Gastroesophageal sphincter (tissue), 4 donors: ENCODE measurements at places on chromosomes 3 and 15. TPM values are rescaled to one million over a fixed set of nuclear protein-coding genes. Genes with fewer than 3 reads are reported as not detected.

Gene DUOXA2
- total RNA-seq, result not detected

Gene CFAP20DC
- not detected for total RNA-seq

Gene CD200
- 5.4 TPM for total RNA-seq

Gene DISP2
- total RNA-seq, result 0.13 TPM

Gene ANKUB1
- total RNA-seq, result not detected

Gene RCN2
- total RNA-seq, result 60.0 TPM

Gene ABCC5
- 17.5 TPM for total RNA-seq

Gene GOLGA6D
- not detected for total RNA-seq

- H3K36me3 ChIP-seq, result no peaks in the 10 kb centered on the region
- no peaks in the 10 kb centered on the region for H3K27me3 ChIP-seq
- H3K27ac ChIP-seq, result no peak overlapping the region
- no peaks in the 10 kb centered on the region for H3K4me1 ChIP-seq
- ATAC-seq, result no peak
These were observed 686.2 kb upstream of the NR2F2 start for GRCh38 chr15:95644100-95644875.

DNA sequence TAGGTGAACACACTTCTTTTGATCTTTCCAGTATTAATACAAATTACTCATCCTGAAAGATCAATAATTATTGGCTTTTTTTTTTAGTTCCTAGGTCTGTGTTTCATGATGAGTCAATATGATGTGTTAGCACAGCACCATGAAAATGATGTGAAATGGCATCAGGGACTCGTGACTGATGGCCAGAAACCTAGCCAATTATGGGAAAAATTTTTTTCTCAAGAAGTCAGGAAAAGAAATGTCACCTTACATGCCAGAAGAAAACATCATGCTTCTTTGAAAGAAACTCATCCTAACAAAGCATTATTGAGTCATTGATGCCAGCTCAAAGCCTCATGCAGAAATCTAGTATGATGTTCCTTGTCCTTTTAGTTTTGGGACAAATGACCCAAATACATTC, 468.3 kb upstream of the CBLB start:
- no peak overlapping the region for H3K27ac ChIP-seq
- no peak overlapping the region for H3K4me3 ChIP-seq
- H3K36me3 ChIP-seq, result no peaks in the 10 kb centered on the region
- ATAC-seq, result no peak

DNA sequence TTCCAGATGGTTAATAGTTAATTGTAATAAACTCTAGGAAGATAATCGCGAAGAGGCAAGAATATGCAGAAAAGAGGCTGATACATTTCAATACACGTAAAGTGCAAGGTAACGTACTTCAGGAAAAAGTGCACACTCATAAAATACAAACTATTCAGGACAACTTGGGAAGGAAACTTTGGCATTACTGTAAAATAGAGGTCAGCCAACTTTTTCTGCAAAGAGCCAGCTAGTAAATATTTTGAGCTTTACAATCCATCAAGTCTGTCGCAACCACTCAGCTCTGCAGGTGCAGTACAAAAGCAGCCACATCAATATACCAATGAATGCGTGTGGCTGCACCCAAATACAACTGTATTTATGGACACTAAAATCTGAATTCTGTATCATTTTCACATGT, 51.6 kb upstream of the THUMPD3 start:
- peaks cover 16% of the 10 kb centered on the region for H3K4me1 ChIP-seq
- ATAC-seq, result peak; percentile 34
- no peaks in the 10 kb centered on the region for H3K36me3 ChIP-seq
- no peaks in the 10 kb centered on the region for H3K27me3 ChIP-seq

GRCh38 chr3:15451216-15452113, 24.1 kb downstream of the EAF1 start:
- no peak overlapping the region for H3K27ac ChIP-seq
- no peaks in the 10 kb centered on the region for H3K4me1 ChIP-seq
- no peaks in the 10 kb centered on the region for H3K27me3 ChIP-seq
- H3K4me3 ChIP-seq, result no peak overlapping the region

DNA sequence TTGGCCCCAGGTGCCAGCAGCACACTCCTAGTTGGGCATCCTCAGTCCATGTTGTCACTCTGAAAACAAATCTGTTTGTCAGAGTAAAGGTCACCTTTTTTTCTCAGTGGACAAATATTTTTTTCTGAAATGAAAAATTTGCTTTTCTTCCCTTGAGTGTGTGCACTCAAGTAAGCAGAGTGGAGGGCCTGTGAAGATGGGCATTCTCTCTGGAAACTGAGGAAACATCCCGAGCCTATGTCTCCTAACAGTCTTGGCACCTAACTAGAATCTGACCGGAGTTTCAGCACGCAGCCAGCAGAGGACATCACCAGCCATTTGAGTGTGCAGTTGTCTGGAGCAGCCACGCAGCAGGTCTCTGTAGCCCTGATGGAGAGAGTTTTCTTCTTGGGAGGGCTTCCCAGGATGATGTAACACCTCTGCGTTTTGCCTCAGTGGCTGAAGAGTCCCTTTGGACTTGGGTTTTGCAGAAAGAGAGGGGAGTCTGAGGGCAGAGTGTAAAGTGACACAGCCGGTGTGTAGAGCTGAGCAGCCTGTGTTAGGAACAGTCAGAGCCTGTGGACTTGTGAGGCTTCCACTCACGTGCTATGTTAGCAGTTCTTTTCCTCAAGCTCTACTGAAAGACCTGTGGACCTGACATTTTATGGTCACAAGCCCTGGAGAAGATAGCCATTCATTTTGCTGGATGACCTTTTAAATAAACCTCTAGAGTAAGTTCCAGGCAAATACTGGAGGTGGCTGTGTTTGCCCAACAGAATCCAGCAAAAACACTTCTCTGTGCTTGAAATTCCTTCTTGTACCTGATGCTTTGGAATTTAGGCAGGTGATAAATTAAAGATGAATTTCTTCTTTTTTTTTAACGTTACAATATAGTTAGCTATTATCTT, 51.6 kb downstream of the ABHD2 start:
- H3K36me3 ChIP-seq, result peaks cover 20% of the 10 kb centered on the region
- ATAC-seq, result no peak
- no peaks in the 10 kb centered on the region for H3K4me1 ChIP-seq
- H3K27me3 ChIP-seq, result no peaks in the 10 kb centered on the region
- H3K27ac ChIP-seq, result peak overlapping the region; percentile 9
- H3K4me3 ChIP-seq, result no peak overlapping the region

DNA sequence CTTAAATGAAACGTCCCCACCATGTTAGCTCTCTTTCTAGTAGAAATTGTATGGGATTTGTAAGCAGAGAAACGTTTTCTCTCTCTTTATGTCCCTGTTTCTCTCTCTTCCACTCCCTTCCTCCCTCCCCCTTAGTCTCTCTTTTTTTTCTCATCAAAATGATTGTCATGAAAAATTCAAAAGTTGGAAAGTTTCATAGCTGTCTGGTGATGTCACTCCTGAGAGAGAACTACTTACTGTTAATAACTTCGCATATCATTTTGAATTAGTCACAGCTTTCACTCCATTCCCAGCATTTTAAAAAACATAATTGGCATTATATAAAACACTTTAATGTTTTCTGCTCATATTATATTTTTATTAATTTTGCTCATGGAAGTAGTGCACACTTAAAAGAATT, 331.1 kb downstream of the C3orf38 start:
- no peaks in the 10 kb centered on the region for H3K27me3 ChIP-seq
- H3K4me3 ChIP-seq, result no peak overlapping the region
- no peaks in the 10 kb centered on the region for H3K36me3 ChIP-seq
- H3K4me1 ChIP-seq, result no peaks in the 10 kb centered on the region
- no peak overlapping the region for H3K27ac ChIP-seq
- ATAC-seq, result no peak

DNA sequence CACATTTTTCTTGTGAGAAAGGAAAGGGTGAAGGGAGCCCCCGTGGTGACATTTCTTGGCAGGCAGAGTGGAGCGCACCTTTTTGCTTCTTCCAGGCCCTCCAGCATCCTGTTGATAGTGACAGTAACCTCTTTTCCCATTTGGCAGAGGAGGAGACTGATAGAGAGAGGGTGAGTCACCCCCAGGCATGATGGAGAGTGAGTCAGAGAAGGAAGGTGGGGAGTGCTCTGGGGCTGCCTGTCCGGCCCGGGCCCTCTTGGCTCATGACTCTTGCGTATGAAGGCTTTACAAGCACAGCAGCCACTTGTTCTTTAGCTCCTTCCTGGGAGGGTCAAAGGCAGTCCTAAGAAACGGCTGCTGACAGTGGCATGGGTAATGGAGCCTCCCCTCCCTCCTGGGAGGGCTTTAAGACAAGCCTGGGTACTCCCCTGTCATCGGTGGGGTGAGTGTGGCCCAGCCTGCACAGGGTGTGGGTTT, 16.0 kb downstream of the ANKRD63 start:
- H3K4me1 ChIP-seq, result no peaks in the 10 kb centered on the region
- no peak overlapping the region for H3K4me3 ChIP-seq
- no peaks in the 10 kb centered on the region for H3K27me3 ChIP-seq
- peak; percentile 85 for ATAC-seq

DNA sequence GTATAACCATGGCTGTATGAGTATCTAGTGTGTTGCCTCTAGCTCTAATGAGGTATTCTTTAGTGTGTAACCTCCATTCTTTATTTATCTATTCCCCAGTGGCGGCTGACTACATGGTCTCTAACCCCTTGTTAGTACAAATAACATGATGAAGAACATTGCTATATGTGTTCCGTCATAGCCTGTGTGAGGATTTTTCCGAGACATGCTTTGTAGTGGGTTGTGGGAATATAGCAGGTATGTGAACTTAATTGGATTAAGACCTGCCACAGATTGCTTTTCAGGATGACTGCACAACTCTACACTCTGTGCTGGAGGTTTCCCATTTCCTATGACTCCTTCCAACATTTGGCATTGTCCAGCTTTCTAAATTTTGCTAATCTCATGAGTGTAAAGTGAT, 563.4 kb downstream of the ROBO1 start:
- H3K27me3 ChIP-seq, result no peaks in the 10 kb centered on the region
- no peak overlapping the region for H3K4me3 ChIP-seq
- no peak for ATAC-seq
- no peaks in the 10 kb centered on the region for H3K36me3 ChIP-seq
- H3K4me1 ChIP-seq, result no peaks in the 10 kb centered on the region
- H3K27ac ChIP-seq, result no peak overlapping the region

DNA sequence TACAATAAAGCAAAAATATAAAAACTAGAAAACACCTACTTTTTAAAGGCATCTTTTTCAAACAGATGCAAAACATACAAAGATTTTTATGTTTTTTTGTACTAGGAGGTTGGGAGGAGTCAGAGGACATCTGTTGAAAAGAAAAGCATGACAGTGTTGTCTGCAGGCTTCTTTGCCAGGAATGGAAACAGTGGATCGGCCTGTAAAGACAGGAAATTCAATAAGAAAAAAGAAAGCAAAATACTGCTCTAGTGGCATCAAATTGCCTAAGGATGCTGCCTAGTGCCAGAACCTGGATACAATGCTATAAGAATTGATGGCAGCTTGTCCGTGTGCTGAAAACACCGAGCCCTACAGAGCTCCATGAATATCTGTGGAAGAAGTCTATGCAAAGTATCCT, 69.9 kb downstream of the TBC1D5 start:
- ATAC-seq, result no peak
- no peaks in the 10 kb centered on the region for H3K4me1 ChIP-seq
- H3K27me3 ChIP-seq, result no peaks in the 10 kb centered on the region
- H3K4me3 ChIP-seq, result no peak overlapping the region
- H3K36me3 ChIP-seq, result no peaks in the 10 kb centered on the region

- H3K4me1 ChIP-seq, result peaks cover 4% of the 10 kb centered on the region
- H3K4me3 ChIP-seq, result no peak overlapping the region
These were observed 5.2 kb downstream of the FAM162A start for GRCh38 chr3:122389197-122389596.

- H3K4me3 ChIP-seq, result no peak overlapping the region
- H3K36me3 ChIP-seq, result no peaks in the 10 kb centered on the region
- peaks cover 16% of the 10 kb centered on the region for H3K27me3 ChIP-seq
- H3K27ac ChIP-seq, result no peak overlapping the region
These were observed 36.3 kb upstream of the PLA2G4E start for GRCh38 chr15:42056934-42057798.

- H3K4me1 ChIP-seq, result peaks cover 3% of the 10 kb centered on the region
- no peak overlapping the region for H3K4me3 ChIP-seq
- no peaks in the 10 kb centered on the region for H3K27me3 ChIP-seq
- H3K36me3 ChIP-seq, result peaks cover 72% of the 10 kb centered on the region
- no peak overlapping the region for H3K27ac ChIP-seq
These were observed 122.8 kb downstream of the GHSR start for GRCh38 chr3:172325461-172325860.

DNA sequence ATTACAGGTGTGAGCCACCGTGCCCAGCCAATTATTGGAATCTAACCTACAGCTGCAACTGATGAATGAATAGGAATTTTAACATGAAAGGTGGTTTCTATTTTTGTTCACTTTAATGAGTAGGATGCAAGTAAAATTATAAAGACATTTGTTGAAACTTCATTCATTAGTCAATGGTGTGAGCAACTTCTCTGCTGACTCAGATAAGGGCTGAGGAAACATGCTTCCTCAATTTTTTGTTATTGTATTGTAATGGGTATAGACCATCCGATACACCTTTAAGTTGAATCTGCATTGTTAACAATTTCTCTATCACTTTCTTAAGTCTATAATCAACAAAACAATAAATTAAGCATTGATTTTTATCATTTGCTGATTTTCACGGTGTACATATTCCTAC, 127.8 kb downstream of the STAG1 start:
- no peaks in the 10 kb centered on the region for H3K4me1 ChIP-seq
- no peak overlapping the region for H3K27ac ChIP-seq
- H3K4me3 ChIP-seq, result no peak overlapping the region
- no peaks in the 10 kb centered on the region for H3K36me3 ChIP-seq
- H3K27me3 ChIP-seq, result no peaks in the 10 kb centered on the region
- ATAC-seq, result no peak

DNA sequence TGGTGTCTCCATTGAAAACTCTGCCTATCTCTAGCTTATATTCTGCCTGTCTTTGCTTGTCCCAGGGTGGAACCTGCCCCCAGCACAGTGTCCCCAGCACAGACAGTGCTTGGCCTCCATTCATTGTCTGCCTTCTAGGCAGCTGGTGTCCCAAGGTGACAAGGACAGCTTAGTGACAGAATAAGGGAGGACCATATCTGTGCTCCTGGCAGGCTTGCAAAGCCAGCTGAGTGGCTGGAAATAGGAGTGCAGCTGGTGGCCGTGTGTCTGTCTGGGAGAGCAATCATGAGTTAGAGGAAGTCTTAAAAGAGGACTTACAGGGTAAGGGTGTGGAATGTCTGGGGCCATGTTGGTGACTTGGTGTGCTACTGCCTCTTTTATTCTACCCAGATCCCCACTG, 33.4 kb downstream of the SCN5A start:
- no peak for ATAC-seq
- no peaks in the 10 kb centered on the region for H3K27me3 ChIP-seq

DNA sequence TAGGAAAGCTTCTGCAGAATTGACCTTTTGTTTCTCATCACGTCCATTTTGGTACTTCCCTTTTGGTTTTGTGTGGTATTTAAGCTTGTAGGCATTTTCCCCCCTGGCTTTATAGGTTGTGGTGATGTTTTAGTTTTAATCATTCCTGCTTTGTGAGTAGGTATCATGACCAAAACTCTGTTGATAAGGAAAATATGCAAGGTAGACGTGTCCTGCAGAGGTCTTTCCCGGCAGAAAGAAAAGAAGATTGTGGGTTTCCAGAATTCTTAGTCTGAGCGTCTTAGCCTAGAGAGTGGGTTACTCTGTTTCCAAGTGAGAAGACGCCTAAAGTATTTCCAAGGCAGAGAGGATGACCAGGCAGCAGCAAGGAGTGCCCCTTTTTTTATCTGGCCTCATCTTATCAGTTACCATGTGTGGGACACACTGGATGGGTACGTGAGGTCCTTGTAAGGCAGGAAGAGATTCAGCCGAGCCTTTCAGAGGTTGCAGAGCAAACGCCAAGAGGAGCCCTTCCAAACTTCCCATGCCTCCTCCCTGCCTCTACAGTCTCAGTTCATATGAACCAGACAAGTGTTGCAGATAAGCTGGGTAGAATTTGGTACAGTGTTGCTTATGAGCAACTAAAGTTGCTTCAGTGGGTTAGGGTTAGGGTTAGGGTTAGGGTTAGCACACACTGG, 58.8 kb downstream of the ARNT2 start:
- no peak overlapping the region for H3K4me3 ChIP-seq
- no peaks in the 10 kb centered on the region for H3K36me3 ChIP-seq
- no peaks in the 10 kb centered on the region for H3K27me3 ChIP-seq
- H3K4me1 ChIP-seq, result no peaks in the 10 kb centered on the region
- H3K27ac ChIP-seq, result no peak overlapping the region
